ENCODE measurements at places on chromosomes 13 and 19. TPM values are rescaled to one million over a fixed set of nuclear protein-coding genes. Genes with fewer than 3 reads are reported as not detected.

GRCh38 chr13:76380446-76381065, 505.6 kb downstream of the KCTD12 start:
- peaks cover 19% of the 10 kb centered on the region for H3K4me1 ChIP-seq
- H3K36me3 ChIP-seq: no peaks in the 10 kb centered on the region
- no peak overlapping the region for H3K27ac ChIP-seq
- H3K4me3 ChIP-seq: no peak overlapping the region

DNA sequence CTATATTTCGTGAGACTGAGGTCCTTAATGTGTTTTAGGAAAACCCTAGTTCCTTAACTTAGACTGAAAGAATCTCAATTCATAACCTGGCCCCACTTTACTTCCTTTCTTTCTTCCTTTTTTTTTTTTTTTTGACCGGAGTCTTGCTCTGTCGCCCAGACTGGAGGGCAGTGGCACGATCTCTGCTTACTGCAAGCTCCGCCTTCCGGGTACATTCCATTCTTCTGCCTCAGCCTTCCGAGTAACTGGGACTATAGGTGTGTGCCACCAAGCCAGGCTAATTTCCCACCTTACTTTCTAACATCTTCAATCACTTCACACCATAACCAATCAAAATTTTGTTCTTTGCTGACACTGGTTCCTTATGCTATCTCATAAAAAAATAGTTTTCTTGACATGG, 2097.0 kb downstream of the PCDH9 start:
- no peaks in the 10 kb centered on the region for H3K4me1 ChIP-seq
- H3K27me3 ChIP-seq: no peaks in the 10 kb centered on the region
- DNase-seq: no peak
- no peak overlapping the region for H3K27ac ChIP-seq

GRCh38 chr19:792306-792885, 4.9 kb upstream of the PTBP1 start:
- H3K27ac ChIP-seq: peak overlapping the region; percentile 76
- H3K4me3 ChIP-seq: no peak overlapping the region
- DNase-seq: no peak
- H3K4me1 ChIP-seq: peaks cover 48% of the 10 kb centered on the region
- H3K27me3 ChIP-seq: no peaks in the 10 kb centered on the region

The PEAK3 gene
- total RNA-seq: 7.5 TPM

The FGF21 gene
- not detected for total RNA-seq

The FFAR3 gene
- total RNA-seq: not detected

DNA sequence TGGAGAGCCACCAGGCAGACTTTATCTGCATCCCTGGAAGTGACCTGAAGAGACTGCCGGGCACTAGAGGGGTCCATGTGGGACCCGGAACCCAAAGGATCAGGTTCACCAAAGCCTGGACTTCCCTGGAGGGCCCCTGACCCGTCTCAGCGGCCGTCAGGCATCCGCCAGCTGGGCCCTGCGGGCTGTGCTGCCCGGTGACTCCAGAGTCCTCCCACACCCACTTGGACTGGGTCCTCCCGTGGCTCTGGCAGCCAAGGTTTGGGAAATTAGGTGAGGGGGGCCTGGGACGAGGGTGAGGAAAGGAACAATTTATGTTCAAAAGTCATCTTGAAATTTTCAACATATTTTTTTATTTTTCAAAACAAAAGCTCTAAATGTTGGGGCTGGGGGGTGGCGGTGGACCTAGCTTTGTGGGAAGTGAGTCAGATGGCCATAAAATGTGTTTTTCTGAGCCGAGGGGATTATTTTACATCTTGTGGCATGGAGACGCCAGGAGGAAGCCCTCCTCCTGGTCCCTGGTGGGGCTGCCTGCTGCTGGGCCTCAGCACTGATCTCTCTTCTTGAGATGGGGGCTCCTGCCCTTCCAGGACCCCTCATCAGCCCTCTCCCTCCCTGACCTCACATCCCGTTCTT, 20.2 kb downstream of the CEBPA start:
- no peak overlapping the region for H3K27ac ChIP-seq
- no peak overlapping the region for H3K4me3 ChIP-seq
- H3K36me3 ChIP-seq: no peaks in the 10 kb centered on the region

The GDF15 gene
- total RNA-seq: 21.2 TPM

- H3K27ac ChIP-seq: no peak overlapping the region
- no peak for DNase-seq
- no peaks in the 10 kb centered on the region for H3K4me1 ChIP-seq
- H3K4me3 ChIP-seq: no peak overlapping the region
- H3K27me3 ChIP-seq: no peaks in the 10 kb centered on the region
- no peaks in the 10 kb centered on the region for H3K36me3 ChIP-seq
Measured at GRCh38 chr13:72453161-72453560, 274.3 kb downstream of the MZT1 start.

GRCh38 chr13:94329277-94329676, 150.2 kb downstream of the DCT start:
- DNase-seq: no peak
- no peaks in the 10 kb centered on the region for H3K27me3 ChIP-seq
- H3K27ac ChIP-seq: no peak overlapping the region
- H3K4me1 ChIP-seq: peaks cover 7% of the 10 kb centered on the region
- no peak overlapping the region for H3K4me3 ChIP-seq

The CYP2A6 gene
- total RNA-seq: 2.0 TPM

DNA sequence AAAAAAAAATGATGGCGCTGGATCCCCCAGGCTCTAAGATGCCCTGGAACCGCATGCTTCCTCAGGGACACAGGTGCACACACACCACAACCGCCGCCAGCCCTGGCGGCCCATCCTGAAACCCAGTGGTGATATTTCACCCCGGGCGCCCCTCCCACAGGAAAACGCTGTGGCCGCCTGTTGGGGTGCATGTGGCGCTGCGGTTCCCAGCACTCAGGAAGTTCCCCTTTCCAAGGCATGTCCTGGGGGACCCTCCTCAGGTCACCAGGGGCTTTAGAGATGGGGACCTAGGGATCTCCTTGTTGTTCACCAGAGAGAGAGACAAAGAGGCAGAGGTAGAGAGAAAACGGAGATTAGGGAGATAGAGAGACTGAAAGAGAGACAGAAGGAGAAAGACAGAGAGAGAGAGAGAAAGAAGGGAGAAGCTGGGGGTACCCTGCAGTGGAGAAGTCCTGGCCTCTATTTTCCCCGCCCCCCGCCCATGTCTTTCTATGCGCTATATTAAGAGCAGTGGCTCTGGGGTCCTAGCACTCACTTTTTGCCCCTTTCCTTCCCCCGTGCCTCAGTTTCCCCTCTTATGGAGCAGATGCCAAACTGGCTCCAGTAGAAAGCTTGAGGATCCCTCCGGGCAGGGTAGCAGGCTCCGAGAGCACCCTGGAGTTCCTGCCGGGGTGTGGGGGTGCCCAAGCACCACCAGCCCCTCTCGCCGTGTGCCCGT, 2.3 kb downstream of the ADGRE2 start:
- H3K4me3 ChIP-seq: peak overlapping the region; percentile 47
- H3K27ac ChIP-seq: peak overlapping the region; percentile 3
- no peaks in the 10 kb centered on the region for H3K36me3 ChIP-seq

GRCh38 chr19:31906111-31906871, 439.1 kb upstream of the ZNF507 start:
- no peaks in the 10 kb centered on the region for H3K27me3 ChIP-seq
- no peaks in the 10 kb centered on the region for H3K36me3 ChIP-seq
- H3K27ac ChIP-seq: peak overlapping the region; percentile 63
- H3K4me3 ChIP-seq: no peak overlapping the region
- DNase-seq: peak; percentile 49
- peaks cover 20% of the 10 kb centered on the region for H3K4me1 ChIP-seq

The ZNF175 gene
- 17.1 TPM for total RNA-seq

GRCh38 chr13:46321494-46322225, 65.4 kb downstream of the RUBCNL start:
- DNase-seq: peak; percentile 57
- H3K4me1 ChIP-seq: no peaks in the 10 kb centered on the region
- H3K4me3 ChIP-seq: no peak overlapping the region
- H3K36me3 ChIP-seq: no peaks in the 10 kb centered on the region

The GRIK5 gene
- 0.41 TPM for total RNA-seq

- no peaks in the 10 kb centered on the region for H3K27me3 ChIP-seq
- no peak overlapping the region for H3K27ac ChIP-seq
- H3K4me3 ChIP-seq: no peak overlapping the region
Measured at GRCh38 chr13:38872693-38873092, 117.9 kb downstream of the STOML3 start.

- H3K27ac ChIP-seq: no peak overlapping the region
- no peak for DNase-seq
- no peaks in the 10 kb centered on the region for H3K27me3 ChIP-seq
- no peaks in the 10 kb centered on the region for H3K4me1 ChIP-seq
Measured at GRCh38 chr13:87827479-87827878, 156.3 kb downstream of the SLITRK5 start.

- no peak for DNase-seq
- no peaks in the 10 kb centered on the region for H3K4me1 ChIP-seq
- H3K27me3 ChIP-seq: no peaks in the 10 kb centered on the region
- H3K36me3 ChIP-seq: no peaks in the 10 kb centered on the region
- no peak overlapping the region for H3K4me3 ChIP-seq
Measured at GRCh38 chr13:52954838-52955237, 73.8 kb upstream of the OLFM4 start.

DNA sequence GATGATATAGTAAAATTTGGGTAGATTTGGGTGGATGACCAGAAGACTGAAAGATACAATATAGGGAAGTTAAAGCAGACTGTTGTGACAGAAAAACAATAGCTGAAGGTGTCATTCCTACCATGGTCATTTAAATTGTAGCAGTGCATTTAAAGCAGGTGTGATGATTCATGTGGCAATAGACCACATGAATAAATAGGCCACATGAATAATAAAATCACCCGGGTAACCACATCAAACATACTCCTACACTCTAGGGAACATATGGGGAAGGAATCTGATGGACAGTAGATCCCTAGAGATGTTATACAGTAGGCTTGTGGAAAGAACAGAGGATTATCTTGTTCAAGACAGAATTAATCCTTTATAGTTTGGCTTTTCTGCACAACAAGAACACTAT, 392.6 kb downstream of the SLITRK5 start:
- H3K4me3 ChIP-seq: no peak overlapping the region
- no peak overlapping the region for H3K27ac ChIP-seq
- no peaks in the 10 kb centered on the region for H3K27me3 ChIP-seq
- no peaks in the 10 kb centered on the region for H3K4me1 ChIP-seq
